Choroid plexus epithelial cell (primary cell): ENCODE measurements at places on chromosomes 7 and 10.
A peak's percentile ranks its signal among the peaks of the same experiment; 100 is the strongest.

DNA sequence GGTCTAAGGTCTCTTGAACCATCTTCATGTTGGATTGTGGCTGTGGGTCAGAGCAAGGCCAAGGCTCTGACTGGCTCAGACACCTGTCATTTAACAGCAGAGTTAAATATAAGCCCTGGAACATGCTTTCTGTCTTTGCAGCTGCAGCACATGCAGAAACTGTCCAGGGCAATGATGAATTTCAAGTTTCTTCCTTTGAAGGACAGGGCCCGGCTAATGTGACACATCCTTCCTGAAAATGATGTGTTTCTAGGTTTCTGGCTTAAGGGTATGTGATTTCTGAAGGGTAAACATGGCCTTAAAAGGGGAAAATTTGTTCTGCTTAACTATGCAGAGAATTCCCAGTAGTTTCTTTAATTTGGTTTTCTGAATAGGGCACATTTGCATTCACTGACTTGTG, 34.0 kb upstream of the SLC35B4 start:
- DNase-seq: no peak

DNA sequence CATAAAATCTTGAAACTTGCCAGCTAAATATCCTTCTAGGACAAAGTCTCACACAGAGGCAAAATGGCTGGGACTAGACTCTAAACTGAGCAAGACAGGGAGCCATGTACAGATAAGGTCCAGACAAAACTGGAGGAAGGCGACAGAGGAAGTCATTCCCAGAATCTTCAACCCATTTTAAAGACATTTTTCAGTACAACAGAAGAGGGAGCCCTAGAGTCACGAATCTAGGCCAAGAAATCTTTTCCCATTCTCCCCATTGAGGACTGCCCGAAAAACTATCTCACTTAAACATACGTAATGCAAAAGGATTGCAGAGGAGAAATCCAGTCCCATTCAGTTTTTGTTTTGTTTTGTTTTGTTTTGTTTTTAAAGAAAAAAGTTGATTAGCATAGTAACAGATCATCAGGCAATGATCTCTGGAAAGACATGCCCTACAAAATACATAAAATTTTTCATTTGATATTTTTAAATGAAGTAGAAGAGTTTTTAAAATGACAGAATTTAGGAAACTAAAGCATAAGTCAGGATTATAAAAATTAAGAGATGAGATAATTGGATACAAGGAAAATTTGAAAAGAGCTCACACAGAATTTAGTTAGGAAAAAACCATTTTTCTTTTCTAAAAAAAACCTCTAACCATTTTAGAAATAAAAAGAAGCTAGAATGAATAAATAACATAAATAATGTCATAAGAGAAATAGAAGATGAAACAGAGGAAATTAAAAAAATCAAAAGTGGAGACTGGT, 16.9 kb upstream of the PRF1 start:
- DNase-seq: peak; percentile 58

DNA sequence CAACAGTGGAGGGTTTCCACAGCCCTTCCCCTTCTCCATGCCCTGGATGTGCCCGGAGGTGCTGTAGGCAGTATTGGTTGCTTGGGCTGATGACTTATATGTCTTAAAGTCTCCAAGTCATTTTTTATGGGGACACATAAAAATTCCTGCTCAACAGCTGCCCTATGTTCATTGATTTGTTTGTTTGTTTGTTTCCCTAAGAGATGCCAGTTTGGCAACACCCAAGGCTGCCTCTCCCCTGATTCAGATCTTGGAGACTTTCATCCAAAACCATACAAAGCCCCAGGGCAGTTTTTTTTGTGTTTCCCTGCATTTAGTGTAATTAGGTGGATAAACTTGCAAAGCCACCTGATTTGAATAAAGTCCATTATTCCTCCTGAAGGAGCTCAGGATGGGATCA, 115.3 kb downstream of the PLPP4 start:
- no peak for DNase-seq

DNA sequence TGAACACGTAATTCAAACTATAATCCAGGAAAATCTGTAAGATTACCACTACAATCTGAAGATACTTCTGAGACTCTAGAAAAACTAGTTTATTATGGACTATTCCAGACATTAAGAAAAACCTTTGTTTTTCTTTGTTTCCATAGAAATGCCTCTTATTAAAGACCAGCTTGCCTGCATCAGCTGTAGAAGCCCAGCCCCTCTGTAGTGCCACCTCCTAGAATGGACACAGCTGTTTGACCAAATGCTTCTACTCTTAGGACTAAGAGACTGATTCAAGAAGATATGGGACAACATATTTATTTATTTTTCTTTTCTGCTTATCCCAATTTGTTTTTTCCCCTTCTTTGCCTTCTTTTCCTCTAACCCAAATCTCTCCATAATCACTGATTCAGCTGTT, 93.8 kb downstream of the CXCL12 start:
- no peak for DNase-seq

DNA sequence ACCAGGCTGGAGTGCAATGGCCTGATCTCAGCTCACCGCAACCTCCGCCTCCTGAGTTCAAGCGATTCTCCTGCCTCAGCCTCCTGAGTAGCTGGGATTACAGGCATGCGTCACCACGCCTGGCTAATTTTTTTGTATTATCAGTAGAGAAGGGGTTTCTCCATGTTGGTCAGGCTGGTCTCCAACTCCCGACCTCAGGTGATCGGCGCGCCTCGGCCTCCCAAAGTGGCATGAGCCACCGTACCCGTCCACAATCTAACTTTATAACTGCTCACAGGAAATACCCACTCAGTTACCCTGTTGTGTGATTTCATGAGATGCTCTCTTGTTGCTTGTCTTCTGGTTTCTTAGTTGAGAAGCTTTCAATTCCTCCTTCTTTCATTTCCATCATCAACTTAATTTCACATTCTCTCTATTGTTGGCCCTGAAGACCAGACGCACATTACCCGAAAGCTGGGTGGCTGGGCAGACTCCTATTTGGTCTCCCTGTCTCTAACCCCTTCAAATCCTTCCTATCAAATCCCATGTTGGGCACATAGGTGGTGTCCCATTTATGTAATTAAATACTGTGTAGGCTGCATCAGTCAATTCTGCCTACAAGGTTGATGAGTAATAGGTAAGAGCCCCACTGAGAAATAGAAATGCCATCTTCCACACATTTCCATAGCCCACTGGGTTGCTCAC, 1.1 kb upstream of the GSTO2 start:
- no peak for DNase-seq

DNA sequence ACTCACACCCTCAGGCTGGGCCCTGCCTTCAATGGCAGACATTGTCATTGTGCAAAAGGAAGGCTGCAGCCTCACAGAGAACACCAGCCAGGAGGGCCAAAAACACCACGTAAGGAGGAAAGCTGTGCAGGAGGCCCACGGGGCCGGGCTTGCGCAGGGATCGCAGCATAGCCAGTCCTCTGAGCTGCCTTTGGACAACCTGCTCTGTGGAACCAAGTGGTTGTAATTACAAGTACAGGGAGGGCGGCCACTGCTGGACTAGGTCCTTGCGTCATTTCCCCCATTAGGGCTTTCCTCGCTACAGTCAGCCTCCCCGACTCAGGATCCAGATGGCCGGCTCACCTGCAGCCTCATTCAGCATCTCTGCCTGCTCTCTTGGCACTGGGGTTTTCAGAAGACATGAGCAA, 66.9 kb downstream of the FAM53B start:
- no peak for DNase-seq

DNA sequence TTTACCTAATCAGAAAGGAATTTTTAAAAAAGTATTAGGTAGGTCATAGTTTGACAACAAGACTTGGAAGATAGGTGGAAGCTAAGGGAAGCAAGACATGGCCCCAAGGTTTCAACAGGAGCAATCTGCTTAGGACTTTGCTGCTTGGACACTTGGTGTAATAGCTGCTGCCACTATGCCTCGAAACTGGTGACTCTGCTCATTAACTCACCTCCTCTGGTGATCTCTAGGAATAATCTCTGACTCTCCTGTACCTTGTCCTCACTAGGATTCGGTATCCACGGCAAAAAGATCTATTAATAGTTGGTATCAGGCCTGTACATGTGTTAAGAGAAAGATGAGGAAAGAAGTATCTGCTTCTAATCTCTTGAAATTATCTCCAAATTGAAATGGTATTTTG, 53.1 kb downstream of the PTEN start:
- DNase-seq: no peak

- no peak for DNase-seq
Measured at GRCh38 chr7:88216276-88216675, 3.6 kb downstream of the SRI start.

GRCh38 chr7:5546626-5547025, 123.0 kb upstream of the TNRC18 start:
- DNase-seq: no peak

DNA sequence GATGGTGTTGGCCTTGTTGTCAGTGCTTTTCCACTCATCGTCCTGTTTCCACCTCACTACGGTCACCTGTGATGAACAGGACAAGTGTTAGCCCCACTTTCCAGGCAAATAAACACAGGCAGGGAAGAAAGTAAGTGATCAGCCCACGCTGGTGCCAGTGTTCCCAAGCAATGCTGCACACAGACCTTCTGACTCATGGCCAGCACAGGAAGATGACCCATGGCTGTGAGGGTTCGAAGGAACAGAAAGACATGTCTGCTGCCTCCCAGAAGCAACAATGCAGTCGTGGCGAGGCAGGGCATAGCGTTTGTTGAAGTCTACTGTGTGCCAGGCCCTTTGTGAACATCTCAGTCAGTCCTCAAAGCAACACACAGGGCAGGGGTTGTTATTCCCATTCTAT, 35.7 kb downstream of the SLC29A3 start:
- DNase-seq: no peak

- DNase-seq: peak; percentile 14
Measured at GRCh38 chr10:74683621-74684364, 142.6 kb upstream of the KAT6B start.

GRCh38 chr7:93945756-93946535, 24.4 kb downstream of the GNG11 start:
- no peak for DNase-seq

GRCh38 chr7:41205600-41205999, 497.3 kb downstream of the INHBA start:
- DNase-seq: no peak

DNA sequence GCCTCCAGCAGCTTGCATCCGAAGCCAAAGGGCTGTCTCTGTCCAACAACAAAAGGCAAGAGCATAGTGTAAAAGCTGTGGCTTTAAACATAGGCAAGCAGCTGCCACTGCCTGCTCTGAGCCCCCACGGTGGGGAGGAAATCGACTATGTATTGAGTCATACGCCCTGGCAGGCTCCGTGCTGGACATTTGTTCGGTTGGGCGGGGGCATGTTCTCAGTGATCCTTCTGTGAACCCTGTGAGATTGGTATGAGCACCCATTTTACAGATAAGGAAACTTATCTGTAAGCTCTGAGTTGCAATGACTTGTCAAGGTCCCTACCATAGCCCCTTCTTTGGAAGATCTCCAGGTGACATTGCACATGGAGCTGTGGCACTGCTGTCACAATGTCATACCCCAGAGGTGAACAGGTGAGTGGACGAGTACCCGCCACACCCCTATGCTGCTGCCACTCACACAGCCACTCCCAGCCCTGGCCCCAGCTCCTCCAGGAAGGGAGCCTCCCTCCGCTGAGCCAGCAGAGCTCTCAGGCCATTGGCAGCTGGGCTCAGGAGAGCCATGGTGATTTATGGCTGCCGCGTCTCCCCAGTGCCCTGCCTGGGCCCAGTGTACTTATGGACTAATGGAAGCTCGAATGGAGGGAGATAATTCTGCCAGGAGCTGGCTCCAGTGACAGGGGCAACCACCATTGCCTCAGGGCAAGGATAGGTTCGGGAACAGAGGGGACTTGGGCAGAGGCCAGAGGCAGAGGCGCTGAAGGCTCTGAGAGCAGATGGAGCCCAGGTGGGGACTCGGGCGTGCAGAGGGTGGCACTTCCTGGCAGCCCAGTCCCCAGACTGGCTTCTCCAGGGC, 43.7 kb downstream of the UNC5B start:
- peak; percentile 82 for DNase-seq

GRCh38 chr10:15096661-15097010, 519 bp upstream of the RPP38 start:
- no peak for DNase-seq

GRCh38 chr10:90930070-90930837, 9.4 kb upstream of the ANKRD1 start:
- peak; percentile 92 for DNase-seq

GRCh38 chr7:117600911-117601310, 121.1 kb downstream of the CFTR start:
- no peak for DNase-seq

GRCh38 chr10:124975977-124976514, 34.1 kb downstream of the ZRANB1 start:
- DNase-seq: no peak
